ENCODE measurements at places on chromosomes 1 and 21.

DNA sequence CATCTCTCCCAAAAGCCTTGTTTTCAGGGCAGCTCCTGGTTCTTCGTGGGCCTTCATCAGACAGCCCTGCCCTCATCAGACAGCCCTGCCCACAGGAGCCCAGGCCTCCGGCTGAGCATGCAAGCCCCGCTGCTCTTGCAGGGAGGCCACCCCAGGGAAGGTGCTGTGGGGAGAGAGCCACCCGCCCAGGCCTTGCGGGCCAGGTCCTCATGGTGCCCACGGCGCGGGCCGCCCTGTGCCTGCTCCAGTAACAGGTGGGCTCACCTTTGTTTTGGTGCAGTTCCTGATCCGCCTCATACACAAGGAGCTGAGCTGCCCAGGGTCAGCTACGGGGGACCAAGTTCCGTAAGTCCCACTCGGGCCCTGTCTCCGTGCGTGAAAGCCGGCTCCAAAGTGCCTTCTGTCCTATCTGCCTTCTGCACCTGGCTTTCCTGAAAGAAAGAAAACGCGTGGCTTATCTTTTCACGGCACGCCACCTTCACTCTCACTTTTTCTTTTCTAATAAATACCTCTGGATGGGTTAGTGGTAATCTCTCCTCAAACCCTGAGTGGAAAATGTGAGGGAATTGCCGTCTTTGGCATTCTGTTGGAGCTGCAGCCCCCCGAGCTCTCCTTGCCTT, 65.9 kb downstream of the SLC37A1 start:
- H3K36me3 ChIP-seq, result no peaks in the 10 kb centered on the region
- peak; percentile 63 for DNase-seq
- H3K4me3 ChIP-seq, result no peak overlapping the region
- H3K4me1 ChIP-seq, result no peaks in the 10 kb centered on the region
- no peaks in the 10 kb centered on the region for H3K27me3 ChIP-seq
- H3K27ac ChIP-seq, result no peak overlapping the region

- no peaks in the 10 kb centered on the region for H3K36me3 ChIP-seq
- no peaks in the 10 kb centered on the region for H3K27me3 ChIP-seq
- H3K4me1 ChIP-seq, result peaks cover 62% of the 10 kb centered on the region
- H3K4me3 ChIP-seq, result no peak overlapping the region
- no peak for DNase-seq
Measured at GRCh38 chr1:41498391-41498790, 13.9 kb upstream of the EDN2 start.

DNA sequence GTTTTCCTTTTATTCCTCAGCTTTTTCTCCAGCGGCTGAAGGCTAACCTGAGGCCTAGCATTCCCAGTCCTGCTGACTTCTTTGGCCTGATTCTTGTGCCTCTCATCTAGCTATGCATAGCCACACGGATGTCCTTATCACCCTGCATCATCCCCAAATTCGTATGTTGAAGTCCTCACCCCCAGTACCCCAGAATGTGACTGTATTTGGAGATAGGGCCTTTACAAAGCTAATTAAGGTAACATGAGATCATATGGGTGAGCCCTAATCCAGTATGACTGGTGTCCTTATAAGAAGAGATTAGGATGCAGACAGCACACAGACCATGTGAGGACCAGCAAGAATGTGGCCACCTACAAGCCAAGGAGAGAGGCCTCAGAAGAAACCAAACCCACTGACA, 44.6 kb downstream of the CDCP2 start:
- no peak overlapping the region for H3K4me3 ChIP-seq
- no peak overlapping the region for H3K27ac ChIP-seq
- no peaks in the 10 kb centered on the region for H3K4me1 ChIP-seq
- H3K36me3 ChIP-seq, result no peaks in the 10 kb centered on the region
- no peak for DNase-seq
- H3K27me3 ChIP-seq, result no peaks in the 10 kb centered on the region

GRCh38 chr1:198269646-198269940, 112.8 kb downstream of the NEK7 start:
- no peaks in the 10 kb centered on the region for H3K27me3 ChIP-seq
- peaks cover 17% of the 10 kb centered on the region for H3K4me1 ChIP-seq
- no peak overlapping the region for H3K27ac ChIP-seq
- no peak overlapping the region for H3K4me3 ChIP-seq
- DNase-seq, result no peak
- H3K36me3 ChIP-seq, result no peaks in the 10 kb centered on the region

GRCh38 chr1:98045211-98045766, 124.5 kb upstream of the DPYD start:
- peaks cover 25% of the 10 kb centered on the region for H3K4me1 ChIP-seq
- no peaks in the 10 kb centered on the region for H3K36me3 ChIP-seq
- peak overlapping the region; percentile 47 for H3K4me3 ChIP-seq
- peaks cover 45% of the 10 kb centered on the region for H3K27me3 ChIP-seq
- no peak overlapping the region for H3K27ac ChIP-seq
- no peak for DNase-seq

GRCh38 chr1:155499953-155500639, 62.5 kb downstream of the ASH1L start:
- no peaks in the 10 kb centered on the region for H3K27me3 ChIP-seq
- H3K4me1 ChIP-seq, result peaks cover 42% of the 10 kb centered on the region
- H3K27ac ChIP-seq, result no peak overlapping the region
- no peak overlapping the region for H3K4me3 ChIP-seq
- no peak for DNase-seq

GRCh38 chr1:197933016-197933415, 15.8 kb downstream of the LHX9 start:
- peaks cover 80% of the 10 kb centered on the region for H3K27me3 ChIP-seq
- no peak overlapping the region for H3K4me3 ChIP-seq
- no peak for DNase-seq
- H3K27ac ChIP-seq, result no peak overlapping the region
- H3K36me3 ChIP-seq, result no peaks in the 10 kb centered on the region

DNA sequence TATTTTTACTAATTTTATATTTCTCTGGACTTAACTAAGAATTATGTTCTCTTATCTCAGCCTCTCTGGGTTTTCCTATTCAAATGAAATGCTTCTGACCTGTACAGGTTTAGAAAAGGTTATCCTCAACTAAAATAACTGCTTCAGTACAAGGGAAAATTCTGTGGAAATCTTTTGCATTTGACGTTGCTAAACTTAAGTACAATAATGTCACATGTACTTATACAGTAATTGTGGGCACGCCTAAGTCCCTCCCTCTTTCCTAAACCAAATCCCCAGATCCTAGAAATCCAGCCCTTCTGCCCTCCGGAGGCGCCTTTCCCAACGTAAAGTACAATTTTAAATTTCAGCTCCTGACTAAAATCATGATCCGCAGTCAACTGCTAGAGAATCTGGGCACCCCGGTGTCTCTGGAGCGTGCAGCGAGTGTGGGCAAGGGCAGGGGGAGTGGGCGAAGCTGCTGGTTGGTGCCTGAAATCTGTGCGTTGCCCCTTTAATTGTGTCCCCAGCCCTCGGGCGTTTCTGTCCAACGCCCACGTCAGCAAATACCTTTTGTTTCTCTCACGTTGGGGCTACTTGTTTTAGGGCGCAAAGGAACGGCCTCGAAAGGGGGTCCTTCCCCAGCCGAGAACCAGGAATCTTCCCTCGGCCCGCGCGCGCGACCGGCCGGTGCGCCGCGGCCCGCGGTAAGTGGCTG, at the start of gene ZBTB8A:
Gene ZBTB8A (plus strand): TSS at position 541 of the 697 bp plus-strand sequence. CDS start 53,505 bp downstream, outside the sequence.
- H3K4me3 ChIP-seq, result peak within 1 kb of the TSS; percentile 70
- H3K27me3 ChIP-seq, result no peaks in the 10 kb centered on the region
- peak; percentile 76 for DNase-seq
- peak within 1 kb of the TSS; percentile 84 for H3K27ac ChIP-seq

GRCh38 chr1:158333405-158334155, 2.2 kb upstream of the CD1B start:
- no peaks in the 10 kb centered on the region for H3K27me3 ChIP-seq
- no peak overlapping the region for H3K4me3 ChIP-seq
- H3K4me1 ChIP-seq, result no peaks in the 10 kb centered on the region
